ENCODE measurements at places on chromosomes 3 and 15. TPM values are rescaled to one million over a fixed set of nuclear protein-coding genes. Genes with fewer than 3 reads are reported as not detected.
A peak's percentile ranks its signal among the peaks of the same experiment; 100 is the strongest.

GRCh38 chr3:58537412-58538301 lies 667 bp upstream of the ACOX2 start:
- H3K36me3 ChIP-seq = no peaks in the 10 kb centered on the region
- H3K4me1 ChIP-seq = peaks cover 20% of the 10 kb centered on the region
- no peaks in the 10 kb centered on the region for H3K27me3 ChIP-seq
- H3K4me3 ChIP-seq = peak overlapping the region; percentile 59
- DNase-seq = no peak

- no peak overlapping the region for H3K27ac ChIP-seq
- no peaks in the 10 kb centered on the region for H3K36me3 ChIP-seq
- no peak for DNase-seq
- peaks cover 4% of the 10 kb centered on the region for H3K4me1 ChIP-seq
Measured at GRCh38 chr3:113142476-113142875, 68.9 kb upstream of the BOC start.

DNA sequence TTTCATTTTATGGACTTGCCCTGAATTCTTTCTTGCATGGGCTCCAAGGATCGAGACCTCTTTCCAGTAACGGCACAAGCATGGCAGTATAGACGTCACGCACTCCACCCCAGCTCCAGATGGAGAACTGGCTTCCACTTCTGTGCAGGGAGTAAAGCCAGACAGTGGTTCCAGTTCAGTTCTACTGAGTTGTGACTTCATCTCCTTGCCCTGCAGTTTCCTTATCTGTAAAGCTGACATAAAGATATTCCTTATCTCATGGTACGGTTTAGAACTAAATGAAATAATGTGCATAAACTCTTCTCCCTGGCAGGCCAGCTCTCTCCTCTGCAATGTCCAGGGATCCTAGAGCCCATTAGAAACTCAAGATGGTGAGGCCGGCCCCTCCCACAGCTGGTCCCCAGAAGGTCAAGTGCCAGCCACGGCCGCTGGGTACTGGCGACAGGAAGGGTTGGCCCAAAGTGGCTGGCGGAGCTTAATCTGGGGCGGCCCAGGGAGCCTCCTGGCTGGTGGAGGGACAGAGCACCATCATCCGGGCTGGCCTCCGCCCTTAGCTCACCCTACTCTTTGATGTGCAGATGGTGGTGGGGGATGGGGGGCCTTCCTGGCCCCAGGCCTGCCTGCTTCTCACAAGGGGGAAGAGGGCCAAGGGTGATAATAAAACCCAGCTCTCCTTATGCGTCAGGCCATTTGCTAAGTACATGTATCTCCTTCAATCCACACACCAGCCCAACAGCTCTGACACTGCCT lies 7.2 kb downstream of the MESP2 start:
- no peak for DNase-seq
- H3K27me3 ChIP-seq = no peaks in the 10 kb centered on the region
- H3K36me3 ChIP-seq = no peaks in the 10 kb centered on the region
- H3K27ac ChIP-seq = no peak overlapping the region

DNA sequence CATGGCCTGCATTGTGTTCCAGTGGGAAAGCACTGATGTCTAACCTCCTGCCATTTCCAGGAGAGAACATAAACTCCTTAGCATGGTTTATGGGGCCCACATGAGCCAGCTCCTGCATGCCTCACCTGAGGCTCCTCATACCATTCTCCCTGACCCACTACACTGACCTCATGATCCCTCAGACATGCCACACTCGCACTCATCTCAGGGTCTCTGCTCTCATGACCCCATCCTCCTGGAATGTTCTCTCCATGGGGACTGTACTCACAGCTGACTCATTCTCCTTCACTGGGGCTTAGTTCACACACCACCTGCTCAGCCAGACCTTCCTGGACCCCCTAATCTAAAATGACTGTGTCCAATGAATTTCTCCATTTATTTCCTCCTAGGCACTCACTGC lies 4.0 kb upstream of the LMCD1 start:
- peaks cover 24% of the 10 kb centered on the region for H3K4me1 ChIP-seq
- H3K27ac ChIP-seq = peak overlapping the region; percentile 43
- no peaks in the 10 kb centered on the region for H3K36me3 ChIP-seq

- no peaks in the 10 kb centered on the region for H3K27me3 ChIP-seq
- peaks cover 4% of the 10 kb centered on the region for H3K36me3 ChIP-seq
- peak overlapping the region; percentile 72 for H3K27ac ChIP-seq
Measured at GRCh38 chr3:172313671-172314070, 134.6 kb downstream of the GHSR start.

- no peaks in the 10 kb centered on the region for H3K4me1 ChIP-seq
- H3K27ac ChIP-seq = no peak overlapping the region
- no peaks in the 10 kb centered on the region for H3K27me3 ChIP-seq
- no peak for DNase-seq
Measured at GRCh38 chr3:88879905-88880304, 227.5 kb upstream of the EPHA3 start.

- H3K27me3 ChIP-seq = no peaks in the 10 kb centered on the region
- no peak overlapping the region for H3K4me3 ChIP-seq
- no peak for DNase-seq
- peaks cover 54% of the 10 kb centered on the region for H3K4me1 ChIP-seq
- H3K36me3 ChIP-seq = no peaks in the 10 kb centered on the region
Measured at GRCh38 chr15:74655424-74655823, 39.8 kb downstream of the CLK3 start.

GRCh38 chr15:52193791-52194190 lies 2.6 kb upstream of the GNB5 start:
- H3K36me3 ChIP-seq = no peaks in the 10 kb centered on the region
- no peak for DNase-seq
- no peaks in the 10 kb centered on the region for H3K27me3 ChIP-seq
- no peak overlapping the region for H3K27ac ChIP-seq

DNA sequence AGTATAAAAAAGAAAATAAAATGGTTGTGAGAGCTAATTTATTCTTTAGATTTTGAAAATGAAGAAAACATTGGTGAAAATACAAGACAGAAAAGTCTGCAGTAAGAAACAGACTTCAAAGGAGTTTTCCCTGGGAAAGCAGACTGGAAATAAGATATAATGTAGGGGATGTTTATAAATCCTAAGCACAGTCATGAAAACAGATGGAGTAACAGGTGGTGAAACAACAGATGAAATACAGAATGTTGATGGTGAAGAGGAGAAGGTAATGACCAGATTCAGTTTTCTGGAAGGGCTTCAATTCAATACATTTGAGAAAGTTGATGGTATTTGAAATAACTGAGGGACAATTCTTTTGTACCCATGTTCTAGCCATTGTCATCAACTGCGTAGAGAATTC lies 353.9 kb downstream of the CHL1 start:
- no peak overlapping the region for H3K4me3 ChIP-seq
- H3K36me3 ChIP-seq = no peaks in the 10 kb centered on the region
- no peaks in the 10 kb centered on the region for H3K4me1 ChIP-seq
- no peak for DNase-seq

- no peak for DNase-seq
- H3K36me3 ChIP-seq = no peaks in the 10 kb centered on the region
- no peaks in the 10 kb centered on the region for H3K27me3 ChIP-seq
- no peak overlapping the region for H3K4me3 ChIP-seq
- no peak overlapping the region for H3K27ac ChIP-seq
Measured at GRCh38 chr3:151322511-151322910, 5.9 kb upstream of the GPR87 start.

GRCh38 chr15:85757939-85758654 lies 36.6 kb downstream of the KLHL25 start:
- DNase-seq = no peak
- H3K4me3 ChIP-seq = no peak overlapping the region
- peaks cover 15% of the 10 kb centered on the region for H3K4me1 ChIP-seq
- no peaks in the 10 kb centered on the region for H3K27me3 ChIP-seq
- H3K27ac ChIP-seq = no peak overlapping the region

- no peak overlapping the region for H3K4me3 ChIP-seq
- H3K4me1 ChIP-seq = peaks cover 12% of the 10 kb centered on the region
- peak overlapping the region; percentile 13 for H3K27ac ChIP-seq
- DNase-seq = no peak
- H3K36me3 ChIP-seq = no peaks in the 10 kb centered on the region
- no peaks in the 10 kb centered on the region for H3K27me3 ChIP-seq
Measured at GRCh38 chr15:92869263-92869940, 30.7 kb upstream of the CHD2 start.

DNA sequence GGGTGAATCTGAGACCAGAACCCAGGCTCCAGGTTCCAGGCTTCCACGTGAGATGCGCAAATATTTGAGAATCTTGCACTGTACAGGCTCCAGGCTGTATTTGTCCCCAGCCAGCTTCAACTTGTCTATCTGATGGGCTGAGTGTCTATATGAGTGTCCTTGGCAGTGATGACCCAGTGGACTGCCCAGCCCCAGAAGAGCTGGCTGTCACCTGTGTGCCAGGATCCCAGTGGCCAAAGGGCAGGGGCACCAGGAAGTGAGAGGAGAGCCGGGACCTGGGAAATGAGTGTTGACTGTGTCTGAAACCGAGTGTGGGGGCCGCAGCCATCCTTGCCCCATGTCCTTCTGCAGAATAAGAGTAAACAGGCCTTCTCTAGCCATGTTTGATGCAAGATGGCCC lies 10.4 kb downstream of the FAH start:
- DNase-seq = no peak
- H3K27me3 ChIP-seq = no peaks in the 10 kb centered on the region
- no peak overlapping the region for H3K27ac ChIP-seq
- peaks cover 8% of the 10 kb centered on the region for H3K4me1 ChIP-seq
- no peak overlapping the region for H3K4me3 ChIP-seq
- no peaks in the 10 kb centered on the region for H3K36me3 ChIP-seq

DNA sequence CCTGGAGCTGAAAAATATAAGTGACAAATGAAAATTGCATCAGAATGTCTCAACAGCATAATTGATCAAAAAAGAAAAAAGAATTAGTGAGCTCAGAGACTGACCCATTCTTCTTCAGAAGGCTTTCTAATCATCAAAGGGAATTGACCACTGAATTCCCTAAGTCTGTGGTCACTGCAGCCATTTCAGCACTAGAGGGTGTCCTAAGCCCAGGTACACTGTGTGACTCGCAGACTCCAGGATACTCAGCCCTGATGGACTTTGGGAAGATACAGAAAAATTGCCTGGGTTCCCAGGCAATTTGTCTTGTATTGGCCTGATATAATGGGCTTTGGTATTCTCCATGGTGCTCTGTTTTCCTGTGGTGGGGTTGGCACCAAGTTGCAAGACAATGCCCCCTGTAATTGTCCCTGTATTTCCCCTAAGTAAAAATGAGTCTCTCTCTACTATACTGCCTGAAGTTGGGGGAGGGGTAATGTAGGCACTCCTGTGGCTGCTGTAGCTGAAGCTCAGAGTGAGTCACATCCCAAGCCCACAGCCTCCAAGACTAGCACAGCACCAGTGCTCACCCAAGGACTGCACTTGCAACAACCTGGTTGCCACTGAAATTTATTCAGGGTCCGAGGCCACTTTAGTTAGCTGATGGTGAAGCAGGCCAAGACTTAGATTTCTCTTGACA lies 256.0 kb upstream of the STAC start:
- H3K27ac ChIP-seq = no peak overlapping the region
- no peaks in the 10 kb centered on the region for H3K4me1 ChIP-seq
- no peaks in the 10 kb centered on the region for H3K27me3 ChIP-seq

DNA sequence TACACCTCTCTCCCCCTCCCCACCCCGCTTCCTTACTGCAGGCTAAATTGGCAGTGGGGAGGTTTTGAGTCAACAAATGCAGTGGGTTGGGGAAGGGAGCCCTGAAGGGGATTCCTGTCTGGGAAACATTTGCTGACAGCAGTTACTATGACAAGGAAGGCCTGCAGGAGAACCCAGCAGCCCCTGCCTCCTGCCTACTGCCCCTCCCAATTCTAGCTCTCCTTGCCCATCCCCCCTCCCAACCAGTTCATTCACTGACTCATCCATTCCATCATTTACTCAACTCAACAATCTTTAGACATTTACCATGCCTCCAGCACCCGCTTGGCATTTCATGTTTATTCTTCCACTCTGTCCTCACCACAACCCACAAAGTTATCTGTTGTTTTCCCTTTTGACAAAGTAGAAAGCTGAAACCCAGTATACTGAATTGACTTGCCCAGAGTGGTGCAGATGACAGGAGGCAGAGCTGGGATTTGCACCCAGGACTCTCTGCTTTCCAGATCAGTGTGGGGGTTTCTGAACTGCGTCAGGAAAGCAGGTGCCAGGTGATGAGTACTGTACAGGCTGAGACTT lies 75.0 kb downstream of the MAGEF1 start:
- no peaks in the 10 kb centered on the region for H3K4me1 ChIP-seq
- no peak overlapping the region for H3K27ac ChIP-seq
- no peaks in the 10 kb centered on the region for H3K36me3 ChIP-seq

- H3K4me1 ChIP-seq = no peaks in the 10 kb centered on the region
- DNase-seq = no peak
- no peaks in the 10 kb centered on the region for H3K36me3 ChIP-seq
- no peak overlapping the region for H3K4me3 ChIP-seq
- no peaks in the 10 kb centered on the region for H3K27me3 ChIP-seq
Measured at GRCh38 chr3:39000008-39000450, 51.7 kb downstream of the SCN11A start.

- H3K27ac ChIP-seq = no peak overlapping the region
- peaks cover 34% of the 10 kb centered on the region for H3K4me1 ChIP-seq
- DNase-seq = no peak
- no peak overlapping the region for H3K4me3 ChIP-seq
- H3K27me3 ChIP-seq = no peaks in the 10 kb centered on the region
Measured at GRCh38 chr3:56802790-56803189, 1.0 kb upstream of the ARHGEF3 start.

RASGRF1 gene
- 0.03 TPM for polyA plus RNA-seq

CHRM5 gene
- polyA plus RNA-seq = 0.04 TPM

FURIN gene
- polyA plus RNA-seq = 40.8 TPM

CDHR4 gene
- polyA plus RNA-seq = 0.03 TPM

DAPK2 gene
- 3.7 TPM for polyA plus RNA-seq

IVD gene
- 35.6 TPM for polyA plus RNA-seq

CCDC50 gene
- 15.4 TPM for polyA plus RNA-seq

ITIH4 gene
- 1.3 TPM for polyA plus RNA-seq

XCR1 gene
- 0.01 TPM for polyA plus RNA-seq

CORO2B gene
- polyA plus RNA-seq = 1.2 TPM

SKOR1 gene
- 0.06 TPM for polyA plus RNA-seq

TMCO5A gene
- polyA plus RNA-seq = not detected

SNTN gene
- polyA plus RNA-seq = not detected

MED12L gene
- polyA plus RNA-seq = 0.01 TPM

GOLGA6L7 gene
- not detected for polyA plus RNA-seq

GOLGA8N gene
- 1.1 TPM for polyA plus RNA-seq

GRM7 gene
- polyA plus RNA-seq = 0.01 TPM

Data from psoas muscle (tissue), 8 donors.